ENCODE measurements at places on chromosomes 7 and 10. TPM values are rescaled to one million over a fixed set of nuclear protein-coding genes. Genes with fewer than 3 reads are reported as not detected.

NPSR1 gene
- not detected for total RNA-seq

TAC1 gene
- not detected for total RNA-seq

WNT8B gene
- not detected for total RNA-seq

TEX47 gene
- not detected for total RNA-seq

FAS gene
- 18.2 TPM for total RNA-seq

PLXDC2 gene
- 0.16 TPM for total RNA-seq

NRBF2 gene
- total RNA-seq: 26.9 TPM

TMEM270 gene
- total RNA-seq: not detected

- DNase-seq: no peak
- H3K4me1 ChIP-seq: no peaks in the 10 kb centered on the region
- H3K27ac ChIP-seq: no peak overlapping the region
- H3K36me3 ChIP-seq: no peaks in the 10 kb centered on the region
- H3K27me3 ChIP-seq: peaks cover 14% of the 10 kb centered on the region
These were observed 514.2 kb downstream of the RPS24 start for GRCh38 chr10:78547905-78548304.

GRCh38 chr7:151856098-151856497 lies 20.8 kb downstream of the PRKAG2 start:
- no peak overlapping the region for H3K27ac ChIP-seq
- peaks cover 14% of the 10 kb centered on the region for H3K4me1 ChIP-seq
- peaks cover 13% of the 10 kb centered on the region for H3K36me3 ChIP-seq
- DNase-seq: no peak
- no peaks in the 10 kb centered on the region for H3K27me3 ChIP-seq

- H3K4me3 ChIP-seq: no peak overlapping the region
- no peak overlapping the region for H3K27ac ChIP-seq
- H3K27me3 ChIP-seq: no peaks in the 10 kb centered on the region
- H3K36me3 ChIP-seq: no peaks in the 10 kb centered on the region
- peaks cover 35% of the 10 kb centered on the region for H3K4me1 ChIP-seq
These were observed 30.5 kb upstream of the SRGN start for GRCh38 chr10:69057261-69057950.

- H3K36me3 ChIP-seq: peaks cover 3% of the 10 kb centered on the region
- H3K27ac ChIP-seq: peak overlapping the region; percentile 84
- peak; percentile 44 for DNase-seq
- peak overlapping the region; percentile 88 for H3K4me3 ChIP-seq
- no peaks in the 10 kb centered on the region for H3K27me3 ChIP-seq
These were observed 639 bp downstream of the TSPAN13 start for GRCh38 chr7:16753932-16754855.

DNA sequence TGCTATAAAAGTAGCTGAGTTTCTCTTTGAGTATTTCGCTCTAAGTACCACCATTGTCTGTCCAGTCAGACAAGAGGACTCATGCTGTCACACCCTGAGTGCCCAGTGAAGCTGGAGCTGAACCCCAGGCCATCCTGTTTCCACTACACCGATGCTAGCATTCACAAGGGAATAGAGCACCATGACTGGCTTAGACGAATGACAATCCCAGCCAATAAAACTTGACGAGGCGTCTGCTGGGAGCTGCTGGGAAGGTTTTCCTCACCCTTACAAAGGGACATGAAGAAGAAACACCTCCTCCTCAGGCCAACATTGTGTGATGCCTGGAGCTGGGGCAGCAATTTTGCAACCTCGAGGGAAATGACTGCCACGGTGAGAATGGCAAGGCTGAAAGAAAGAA lies 17.5 kb upstream of the SLIT1 start:
- DNase-seq: no peak
- no peak overlapping the region for H3K4me3 ChIP-seq
- peaks cover 13% of the 10 kb centered on the region for H3K27me3 ChIP-seq
- no peak overlapping the region for H3K27ac ChIP-seq

DNA sequence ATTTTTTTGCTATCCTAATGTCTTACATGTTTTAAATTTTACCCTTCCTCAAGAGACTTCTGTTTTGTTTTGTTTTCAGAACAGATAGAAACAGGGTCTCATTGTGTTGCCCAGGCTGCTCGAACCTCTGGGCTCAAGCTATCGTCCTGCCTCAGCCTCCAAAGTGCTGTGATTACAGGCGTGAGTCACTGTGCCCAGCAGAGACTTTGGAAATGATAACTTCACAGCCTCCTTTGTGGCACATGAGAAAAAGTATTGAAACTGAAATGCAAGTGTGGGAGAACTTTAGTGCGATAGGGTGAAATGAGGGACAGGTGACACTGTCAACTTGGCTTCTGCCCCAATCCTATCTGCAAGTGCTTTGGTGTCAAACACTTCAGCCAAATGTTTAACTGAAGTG lies 21.6 kb downstream of the IRF5 start:
- H3K36me3 ChIP-seq: peaks cover 64% of the 10 kb centered on the region
- DNase-seq: no peak

DNA sequence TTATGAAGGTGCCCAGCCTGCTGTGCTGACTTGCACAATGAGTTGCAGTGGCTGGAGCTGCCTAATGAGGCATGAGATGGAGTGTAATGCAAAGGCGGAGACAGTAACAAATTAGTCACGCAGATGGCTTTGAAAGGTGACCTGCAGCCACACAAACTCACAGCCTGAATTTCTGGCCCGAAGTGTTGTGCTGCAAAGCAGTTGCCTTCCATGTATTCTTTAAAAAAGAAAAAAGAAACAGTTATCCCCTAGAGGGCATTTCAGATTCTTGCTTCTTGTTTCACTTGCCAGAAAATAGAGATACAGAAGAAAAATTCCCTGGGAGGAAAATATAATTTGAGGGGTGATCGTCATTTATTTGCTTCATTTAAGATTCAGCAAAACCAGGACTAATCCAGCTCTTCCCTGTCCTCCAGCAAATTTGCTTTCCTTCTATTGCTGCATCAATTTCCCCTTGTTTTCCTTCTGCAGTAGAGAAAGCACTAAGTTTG lies 239.9 kb downstream of the ADRA2A start:
- no peaks in the 10 kb centered on the region for H3K36me3 ChIP-seq
- DNase-seq: no peak
- H3K4me1 ChIP-seq: no peaks in the 10 kb centered on the region
- H3K4me3 ChIP-seq: no peak overlapping the region
- H3K27me3 ChIP-seq: peaks cover 26% of the 10 kb centered on the region

GRCh38 chr10:106734220-106734619 lies 430.3 kb downstream of the SORCS1 start:
- H3K4me3 ChIP-seq: no peak overlapping the region
- DNase-seq: no peak
- no peaks in the 10 kb centered on the region for H3K4me1 ChIP-seq
- H3K36me3 ChIP-seq: no peaks in the 10 kb centered on the region

GRCh38 chr7:34849163-34849960 lies 187.9 kb downstream of the DPY19L1 start:
- DNase-seq: no peak
- H3K36me3 ChIP-seq: no peaks in the 10 kb centered on the region
- H3K27me3 ChIP-seq: peaks cover 11% of the 10 kb centered on the region

DNA sequence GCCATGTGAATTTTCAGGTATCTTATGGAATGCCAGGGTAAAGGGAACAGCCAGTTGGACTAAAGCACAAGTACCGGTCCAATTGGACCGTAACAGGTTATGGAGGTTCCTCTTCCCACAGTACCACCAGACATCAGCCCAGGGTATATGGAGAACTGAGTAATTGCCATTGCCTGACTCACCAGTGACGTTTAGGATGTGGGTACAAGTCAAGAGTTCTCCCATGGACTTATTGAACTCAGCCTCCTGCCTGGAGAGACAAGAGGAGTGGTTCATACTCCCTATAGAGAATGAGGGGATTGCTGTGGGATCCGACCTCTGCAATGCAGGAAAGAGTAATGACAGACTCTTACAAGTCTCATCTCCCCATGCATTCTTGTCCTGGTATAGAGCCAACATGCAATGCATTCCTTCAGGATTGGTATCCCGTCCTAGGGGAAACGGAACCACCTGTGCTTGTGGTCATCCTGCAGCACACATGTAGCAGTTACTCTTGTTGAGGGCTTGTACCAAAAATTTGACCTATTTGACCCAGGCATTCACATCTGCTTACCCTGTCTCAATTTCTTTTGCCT lies 30.7 kb upstream of the ELOVL3 start:
- no peak for DNase-seq
- H3K27me3 ChIP-seq: peaks cover 3% of the 10 kb centered on the region
- H3K27ac ChIP-seq: no peak overlapping the region

- H3K27me3 ChIP-seq: peaks cover 23% of the 10 kb centered on the region
- no peak for DNase-seq
- peaks cover 13% of the 10 kb centered on the region for H3K4me1 ChIP-seq
- H3K36me3 ChIP-seq: no peaks in the 10 kb centered on the region
- H3K4me3 ChIP-seq: no peak overlapping the region
These were observed 16.1 kb upstream of the PALD1 start for GRCh38 chr10:70462349-70462984.

DNA sequence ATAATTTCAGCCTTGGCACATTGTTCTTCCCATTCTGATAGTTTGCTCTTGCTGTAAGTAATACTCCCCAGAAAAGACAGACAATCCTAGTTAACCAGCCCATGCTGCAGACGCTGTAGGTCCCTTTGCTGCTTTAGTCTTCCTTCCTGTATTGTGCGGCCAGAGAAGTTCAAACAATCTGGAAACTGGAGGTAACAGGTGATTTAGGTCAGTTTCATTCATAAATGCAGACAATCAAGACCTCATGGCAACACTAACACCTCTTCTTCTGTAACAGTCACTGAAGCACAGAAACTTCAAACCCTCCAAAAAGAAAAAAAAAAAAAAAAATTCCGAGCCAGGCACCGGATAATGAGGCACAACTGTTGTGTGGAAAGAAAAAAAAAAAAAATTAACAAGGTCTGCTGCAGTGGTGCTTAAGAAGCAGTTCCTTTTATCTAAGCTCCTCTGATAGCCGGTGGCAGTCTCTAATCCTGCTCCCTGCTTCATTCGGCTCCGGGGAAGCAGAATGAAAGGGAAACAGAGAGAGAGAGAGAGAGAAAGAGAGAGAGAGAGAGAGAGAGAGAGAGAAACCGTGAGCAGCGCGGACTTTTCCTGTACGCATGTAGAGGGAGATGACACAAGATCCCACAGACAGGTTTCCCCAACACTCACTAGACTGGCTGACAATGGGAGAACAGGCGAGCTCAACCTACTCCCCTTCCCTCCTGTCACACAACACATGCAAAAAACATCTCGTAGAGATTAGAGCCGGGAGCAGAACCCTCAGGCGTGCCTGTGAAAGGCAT lies at the start of gene SEMA3A:
TSS of gene SEMA3A (minus strand) at position 306 of the 788 bp plus-strand sequence. CDS start at position 103, 203 bp downstream.
- peak within 1 kb of the TSS; percentile 44 for H3K4me3 ChIP-seq
- no peaks in the 10 kb centered on the region for H3K36me3 ChIP-seq
- H3K4me1 ChIP-seq: peaks cover 3% of the 10 kb centered on the region
- H3K27ac ChIP-seq: no peak within 1 kb of the TSS
- no peak for DNase-seq

DNA sequence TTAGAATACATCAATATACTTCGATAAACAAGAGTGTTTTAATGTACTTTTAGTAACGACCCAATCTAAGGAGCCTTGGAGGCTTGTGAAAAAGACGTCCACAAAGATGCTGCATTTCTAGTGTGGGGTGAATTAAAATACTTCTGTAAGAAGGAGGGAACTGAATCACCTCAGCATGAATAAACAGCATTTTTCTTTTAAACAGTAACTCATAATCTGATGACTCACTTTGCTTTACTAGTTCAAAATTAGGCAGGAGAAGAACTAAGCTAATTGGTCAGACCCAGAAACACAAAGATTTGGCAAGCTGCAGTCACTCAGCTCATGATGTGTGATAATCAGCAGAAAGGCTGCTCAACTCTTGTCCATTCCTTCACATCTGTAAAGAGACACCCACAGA lies 24.2 kb downstream of the NCOA4 start:
- no peaks in the 10 kb centered on the region for H3K4me1 ChIP-seq
- no peak for DNase-seq
- no peaks in the 10 kb centered on the region for H3K27me3 ChIP-seq
- peaks cover 92% of the 10 kb centered on the region for H3K36me3 ChIP-seq

DNA sequence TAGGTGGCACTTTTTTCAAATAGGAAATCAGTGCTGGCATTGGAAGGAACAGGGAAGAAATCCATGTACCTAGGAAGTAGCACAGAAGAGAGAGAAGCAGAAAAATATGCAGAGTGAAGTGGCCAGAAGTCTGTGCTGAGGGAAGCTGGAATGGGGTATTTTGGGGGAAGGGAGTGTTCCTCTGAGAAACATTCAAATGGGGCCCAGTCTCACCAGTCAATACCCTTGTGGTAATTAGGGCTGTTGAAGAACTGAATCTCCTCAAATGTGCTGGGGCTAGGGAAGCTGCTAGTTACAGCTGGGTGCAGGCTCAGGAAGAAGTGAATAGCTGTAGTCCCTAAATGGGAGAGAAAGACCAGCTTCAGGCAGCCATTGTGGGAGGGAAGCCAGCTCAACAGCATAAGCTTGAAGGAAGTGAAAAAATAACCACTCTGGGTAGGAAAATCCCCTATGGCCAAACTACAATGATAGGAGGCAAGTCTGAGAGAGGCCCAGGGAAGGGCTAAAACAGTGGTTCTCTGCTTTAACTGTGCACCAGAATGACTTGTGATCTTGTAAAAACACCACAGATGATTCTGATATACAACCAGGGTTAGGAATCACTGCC lies 7.6 kb downstream of the NDST2 start:
- peaks cover 24% of the 10 kb centered on the region for H3K4me1 ChIP-seq
- H3K27me3 ChIP-seq: no peaks in the 10 kb centered on the region
- H3K4me3 ChIP-seq: no peak overlapping the region
- DNase-seq: no peak

DNA sequence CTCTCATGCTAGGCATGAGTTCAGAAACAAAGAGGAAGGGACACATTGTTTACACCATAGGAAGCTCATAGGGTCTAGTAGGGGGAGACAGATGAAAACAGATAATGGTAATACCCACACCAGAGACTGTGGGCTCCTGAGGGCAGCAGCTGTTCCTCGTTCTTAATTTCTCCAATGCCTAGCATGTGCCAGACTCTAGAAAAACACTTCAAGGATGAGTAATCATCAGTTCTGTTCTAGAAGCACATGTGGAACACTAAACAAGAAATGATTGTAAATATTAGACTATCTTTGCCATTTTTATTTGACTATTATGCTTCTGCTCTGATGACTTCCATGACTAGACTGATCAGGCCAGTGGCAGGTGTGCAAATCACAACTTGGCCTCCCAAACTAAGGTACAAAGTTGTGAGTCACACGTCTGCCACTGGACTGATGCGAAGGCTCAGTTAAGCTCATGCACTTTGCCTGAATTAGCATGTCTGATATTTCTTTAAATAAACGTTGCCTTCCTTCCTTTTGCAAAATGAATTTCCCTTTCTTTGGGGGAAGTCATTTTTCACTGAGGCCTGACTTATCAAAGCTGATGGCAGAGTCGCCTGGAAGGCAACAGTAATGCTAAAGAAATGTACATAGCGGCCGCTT lies 89.2 kb upstream of the FGL2 start:
- DNase-seq: no peak
- peaks cover 2% of the 10 kb centered on the region for H3K36me3 ChIP-seq
- no peak overlapping the region for H3K4me3 ChIP-seq
- no peak overlapping the region for H3K27ac ChIP-seq
- H3K4me1 ChIP-seq: peaks cover 19% of the 10 kb centered on the region

Data from activated B cell treated with CpG ODN at 0.5 μM for 24 hours (primary cell).